ENCODE measurements at places on chromosomes 16 and 17.

GRCh38 chr17:56465886-56466285 lies 127.6 kb upstream of the NOG start:
- DNase-seq = no peak

- no peak for DNase-seq
Measured at GRCh38 chr17:63910096-63910495, 962 bp downstream of the CSHL1 start.

DNA sequence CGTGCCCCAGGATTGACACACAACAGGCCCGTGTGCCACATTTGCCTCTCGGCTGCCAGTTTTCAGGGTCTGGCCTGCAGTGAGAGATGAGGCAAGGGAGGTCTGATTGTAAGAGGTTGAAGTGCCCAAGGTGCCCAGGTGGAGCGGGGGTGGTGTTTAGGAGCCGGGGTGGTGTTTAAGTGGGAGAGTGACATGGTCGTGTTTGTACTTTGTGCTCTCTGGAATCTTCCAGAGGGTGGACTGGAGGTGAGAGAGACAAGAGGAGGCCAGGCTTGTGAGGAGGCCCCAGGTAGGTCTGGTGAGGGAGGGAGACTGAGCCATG lies 10.5 kb downstream of the SLC5A10 start:
- DNase-seq = no peak

- DNase-seq = no peak
Measured at GRCh38 chr16:73036074-73036826, 11.7 kb downstream of the ZFHX3 start.

DNA sequence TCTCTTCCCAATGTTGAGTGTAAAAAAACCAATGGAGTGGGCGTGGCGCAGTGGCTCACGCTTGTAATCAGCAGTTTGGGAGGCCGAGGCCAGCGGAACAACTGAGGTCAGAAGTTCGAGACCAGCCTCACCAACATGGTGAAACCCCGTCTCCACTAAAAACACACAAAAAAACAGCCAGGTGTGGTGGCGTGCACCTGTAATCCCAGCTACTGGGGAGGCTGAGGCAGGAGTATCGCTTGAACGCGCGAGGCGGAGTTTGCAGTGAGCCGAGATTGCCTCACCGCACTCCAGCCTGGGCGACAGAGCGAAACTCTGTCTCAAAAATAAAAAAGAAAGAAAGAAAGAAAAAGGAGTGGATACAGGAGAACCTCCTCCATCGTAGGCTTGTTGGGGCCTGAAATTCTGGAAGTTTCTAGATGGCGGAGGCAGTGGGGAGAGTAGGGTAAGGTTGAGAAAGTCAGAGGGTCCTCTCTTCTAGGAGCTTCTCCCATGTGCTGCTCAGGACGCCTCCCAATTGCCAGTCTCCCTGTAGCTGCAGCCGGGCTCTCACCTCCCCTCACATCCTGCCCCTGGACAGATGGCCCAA lies 709 bp upstream of the ZNF764 start:
- no peak for DNase-seq

DNA sequence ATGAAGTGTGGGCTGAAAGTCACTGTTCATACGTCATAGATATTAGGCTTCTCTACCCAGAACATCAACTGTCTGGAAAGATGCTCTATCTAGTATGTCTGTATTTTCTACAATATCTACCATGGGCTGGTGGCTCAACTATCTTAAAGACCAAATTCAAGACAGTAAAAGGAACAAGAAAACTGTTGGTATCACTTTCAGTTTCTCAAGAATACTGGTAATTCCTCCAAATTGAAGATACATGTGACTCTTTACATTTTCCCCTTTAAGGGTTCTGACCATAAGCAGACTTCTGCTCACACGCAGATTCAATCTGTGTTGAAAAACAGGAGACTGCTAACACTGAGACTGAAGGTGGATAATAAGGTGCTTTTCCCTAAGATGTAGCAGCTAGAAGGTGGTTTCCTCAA lies 24.2 kb downstream of the XPO6 start:
- no peak for DNase-seq

- DNase-seq = no peak
Measured at GRCh38 chr16:67977469-67978227, 2.7 kb downstream of the DPEP3 start.

- DNase-seq = no peak
Measured at GRCh38 chr17:58186591-58186990, 5.9 kb upstream of the EPX start.

DNA sequence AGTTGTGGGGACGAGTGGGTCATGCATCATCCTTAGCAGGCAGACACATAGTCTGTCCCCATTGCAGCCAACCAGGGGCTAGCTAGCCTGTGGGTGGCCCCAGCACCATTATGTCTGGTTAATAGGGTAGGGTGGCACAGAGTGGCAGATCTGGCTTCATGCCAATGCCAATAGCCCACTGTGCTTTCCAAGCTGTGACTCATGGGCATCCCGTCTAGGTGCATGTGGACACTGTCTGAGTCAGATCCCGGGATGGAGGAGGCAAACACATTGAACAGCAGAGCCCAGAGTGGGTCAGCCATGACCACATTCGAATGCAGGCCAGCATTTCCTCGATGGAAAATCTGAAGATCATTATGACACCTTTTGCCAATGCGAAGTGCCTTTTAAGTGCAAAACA lies 2.5 kb downstream of the HS3ST2 start:
- DNase-seq = no peak

GRCh38 chr17:39699818-39700147 lies at the start of gene ERBB2:
Gene ERBB2 (plus strand): TSS chr17:39700064. CDS start chr17:39700239, 175 bp downstream.
- DNase-seq = no peak

DNA sequence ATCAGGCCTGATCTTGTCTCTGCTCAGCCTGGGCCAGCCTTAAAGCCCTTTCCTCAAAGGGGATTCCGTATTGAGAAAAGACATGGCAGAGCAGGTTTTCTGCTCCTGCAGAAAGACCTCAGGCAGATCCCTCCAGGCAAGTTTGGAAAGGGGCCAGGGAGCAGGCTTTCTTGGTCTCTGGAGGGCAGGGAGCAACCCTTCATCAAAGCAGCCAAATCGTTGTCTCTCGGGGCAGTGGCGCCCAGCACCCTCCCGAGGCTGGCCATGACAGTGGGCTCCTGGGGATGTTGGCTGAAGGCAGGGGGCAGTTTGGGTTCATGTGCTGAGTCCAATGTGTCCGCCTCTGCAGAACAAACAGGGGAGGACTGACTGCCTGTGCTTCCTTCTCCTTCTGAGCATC lies 168.4 kb upstream of the WSCD1 start:
- no peak for DNase-seq

GRCh38 chr17:10631048-10631700 lies 25.9 kb downstream of the MYH3 start:
- peak; percentile 17 for DNase-seq

DNA sequence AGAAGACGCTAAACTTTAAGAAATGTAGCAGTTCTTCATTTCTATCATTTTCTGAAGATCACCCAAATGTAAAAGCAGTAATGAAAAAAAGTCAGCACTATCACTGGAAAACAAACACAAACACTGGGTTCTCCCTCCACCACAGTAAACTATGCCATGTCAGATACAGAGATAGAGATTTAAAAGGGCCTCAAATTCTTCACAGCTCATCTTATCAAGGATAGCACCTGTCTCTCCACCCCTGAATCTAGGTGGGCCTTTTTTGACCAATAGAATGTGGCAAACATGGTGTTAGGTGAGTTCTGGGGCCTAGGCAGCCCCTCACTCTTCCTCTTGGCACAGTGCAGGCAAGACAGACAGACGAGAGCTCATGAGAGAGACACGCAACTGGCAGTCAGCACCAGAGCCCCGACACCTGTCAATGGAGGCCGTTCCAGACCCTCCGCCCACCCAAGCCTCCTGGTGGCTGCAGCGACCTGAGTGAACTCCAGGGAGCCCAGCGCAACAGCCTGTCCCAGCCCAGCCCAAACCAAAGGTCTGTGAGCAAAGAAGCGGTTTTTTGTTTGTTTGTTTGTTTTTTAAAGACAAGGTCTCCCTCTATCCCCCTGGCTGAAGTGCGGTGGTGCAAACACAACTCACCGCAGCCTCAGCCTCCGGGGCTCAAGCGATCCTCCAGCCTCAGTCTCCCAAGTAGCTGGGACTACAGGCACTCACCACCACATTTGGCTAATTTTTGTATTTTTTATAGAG lies 79.8 kb downstream of the TBC1D16 start:
- no peak for DNase-seq
